ENCODE measurements at places on chromosomes 2 and 18.

DNA sequence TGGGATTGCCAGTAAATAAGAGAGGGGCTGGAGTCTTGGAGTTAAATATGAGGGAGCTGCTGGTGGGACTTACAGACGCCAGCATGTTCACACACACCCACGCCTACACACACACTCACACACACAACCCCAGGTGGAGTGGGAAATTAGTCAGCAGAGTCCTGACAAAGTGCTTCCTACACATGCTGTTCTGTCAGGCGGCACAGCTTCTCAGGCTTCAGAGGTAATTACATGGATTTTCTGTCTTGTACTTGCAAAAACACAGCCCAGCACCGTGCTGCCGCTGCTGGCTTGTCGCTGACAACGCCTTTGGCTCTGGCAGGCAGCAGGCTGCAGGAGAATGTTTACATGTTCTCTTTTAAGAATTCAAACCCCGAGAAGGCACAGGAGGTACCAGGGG, 1186.3 kb upstream of the CELF4 start:
- DNase-seq, result no peak

- DNase-seq, result no peak
Measured at GRCh38 chr2:134163336-134163735, 90.5 kb upstream of the MGAT5 start.

DNA sequence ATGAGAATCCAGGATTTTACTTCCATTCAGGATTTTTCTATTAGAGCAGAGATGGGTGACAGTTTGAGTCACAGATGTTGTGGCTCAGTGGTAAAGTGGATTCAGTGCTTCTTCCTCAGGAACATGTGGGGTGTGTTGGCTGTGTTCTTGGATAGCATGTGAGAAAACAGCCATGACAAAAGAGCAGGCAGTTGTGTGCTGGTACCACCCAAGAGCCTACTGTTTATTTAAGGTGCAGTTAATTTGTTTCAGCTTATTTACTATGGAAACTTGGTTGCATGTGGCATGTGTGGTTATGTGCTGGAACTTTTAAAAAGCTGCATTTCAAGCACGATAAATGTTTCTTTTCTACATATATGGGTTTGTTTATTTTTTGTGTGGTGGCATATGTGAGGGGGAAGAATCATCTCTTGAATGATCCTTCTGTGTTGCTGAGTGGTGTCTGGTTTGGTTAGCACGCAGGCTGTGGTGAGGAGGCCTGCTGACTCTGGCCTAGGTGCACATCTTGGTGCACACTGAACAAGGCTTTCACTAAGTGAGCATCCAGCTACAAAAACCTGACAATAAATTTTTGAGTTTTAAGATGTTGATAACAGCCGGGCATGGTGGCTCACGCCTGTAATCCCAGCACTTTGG, 67.3 kb downstream of the SPTBN1 start:
- no peak for DNase-seq

GRCh38 chr2:136207030-136207623, 89.2 kb upstream of the CXCR4 start:
- DNase-seq, result no peak

- DNase-seq, result no peak
Measured at GRCh38 chr18:47882641-47883040, 47.8 kb downstream of the SMAD2 start.

DNA sequence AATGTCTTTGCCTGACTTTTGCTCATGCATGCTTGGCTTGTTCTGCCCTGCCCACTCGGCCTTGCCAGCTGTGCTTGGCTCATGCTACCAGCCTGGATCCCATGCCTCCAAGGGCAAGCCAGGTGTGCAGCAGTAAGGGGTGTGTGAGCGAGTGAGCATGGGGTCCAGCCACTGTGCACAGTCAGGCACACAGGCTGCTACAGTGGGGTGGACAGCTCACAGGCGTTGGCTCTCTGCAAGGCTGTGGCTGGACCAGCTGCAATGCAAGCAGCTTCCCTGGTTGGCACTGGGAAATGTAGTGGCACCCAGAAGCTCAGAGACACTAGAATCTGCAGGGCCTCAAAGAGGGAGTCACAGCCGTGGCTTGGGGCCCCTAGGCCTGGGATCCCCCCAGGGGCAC, 529.7 kb downstream of the DSC3 start:
- DNase-seq, result no peak

All from AG08396 (cell line).